Left lobe of liver (tissue), 2 donors: ENCODE measurements at places on chromosomes 2 and 18.
A peak's percentile ranks its signal among the peaks of the same experiment; 100 is the strongest.

- no peak for DNase-seq
These were observed 4.8 kb downstream of the SSB start for GRCh38 chr2:169803480-169803879.

- no peak for DNase-seq
These were observed 194.2 kb downstream of the TWIST2 start for GRCh38 chr2:239042046-239042445.

- DNase-seq, result no peak
These were observed 54.0 kb upstream of the LINC00305 start for GRCh38 chr18:64202863-64203262.

GRCh38 chr18:8988260-8988871 lies 114.1 kb upstream of the NDUFV2 start:
- DNase-seq, result peak; percentile 58

GRCh38 chr18:73646772-73647171 lies 500.9 kb downstream of the FBXO15 start:
- no peak for DNase-seq

DNA sequence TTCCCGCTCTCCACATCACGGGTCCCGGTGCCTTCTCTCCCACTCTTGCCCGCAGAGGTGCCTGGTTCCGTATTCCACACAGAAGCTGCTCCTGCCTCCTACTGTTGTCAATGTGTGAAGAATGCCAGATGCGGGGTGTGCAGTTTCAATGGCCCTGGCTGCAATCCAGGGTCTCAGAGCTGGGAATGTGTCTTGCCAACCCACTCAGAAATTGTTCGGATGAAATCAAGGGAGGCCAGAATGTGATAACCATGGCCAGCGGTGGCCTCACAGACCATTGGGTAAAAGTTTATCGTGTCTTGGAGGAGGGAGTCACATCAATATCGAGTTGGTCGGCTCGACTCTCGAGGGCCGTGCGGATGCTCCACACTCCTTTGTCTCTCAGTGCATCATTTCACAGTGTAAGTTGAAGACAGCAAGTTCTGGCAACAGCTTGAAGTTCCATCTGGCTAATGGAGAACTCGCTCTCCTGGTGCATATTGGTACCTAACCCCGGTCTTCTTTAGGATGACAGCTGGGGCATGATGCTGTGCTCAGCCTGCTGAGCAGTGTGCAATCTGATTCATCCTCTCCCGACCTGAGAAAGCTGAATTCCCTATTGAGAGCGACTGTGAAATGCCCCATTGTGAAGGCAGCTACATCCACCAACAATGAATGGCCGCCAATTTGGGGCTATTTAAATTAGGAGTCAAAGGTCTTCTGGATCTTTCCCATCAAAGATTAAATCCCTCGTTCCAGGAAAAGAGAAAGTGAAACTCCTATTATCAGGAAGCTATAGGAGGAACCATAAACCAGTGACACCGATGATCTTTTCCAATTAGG lies 389.0 kb downstream of the SOX11 start:
- DNase-seq, result no peak

DNA sequence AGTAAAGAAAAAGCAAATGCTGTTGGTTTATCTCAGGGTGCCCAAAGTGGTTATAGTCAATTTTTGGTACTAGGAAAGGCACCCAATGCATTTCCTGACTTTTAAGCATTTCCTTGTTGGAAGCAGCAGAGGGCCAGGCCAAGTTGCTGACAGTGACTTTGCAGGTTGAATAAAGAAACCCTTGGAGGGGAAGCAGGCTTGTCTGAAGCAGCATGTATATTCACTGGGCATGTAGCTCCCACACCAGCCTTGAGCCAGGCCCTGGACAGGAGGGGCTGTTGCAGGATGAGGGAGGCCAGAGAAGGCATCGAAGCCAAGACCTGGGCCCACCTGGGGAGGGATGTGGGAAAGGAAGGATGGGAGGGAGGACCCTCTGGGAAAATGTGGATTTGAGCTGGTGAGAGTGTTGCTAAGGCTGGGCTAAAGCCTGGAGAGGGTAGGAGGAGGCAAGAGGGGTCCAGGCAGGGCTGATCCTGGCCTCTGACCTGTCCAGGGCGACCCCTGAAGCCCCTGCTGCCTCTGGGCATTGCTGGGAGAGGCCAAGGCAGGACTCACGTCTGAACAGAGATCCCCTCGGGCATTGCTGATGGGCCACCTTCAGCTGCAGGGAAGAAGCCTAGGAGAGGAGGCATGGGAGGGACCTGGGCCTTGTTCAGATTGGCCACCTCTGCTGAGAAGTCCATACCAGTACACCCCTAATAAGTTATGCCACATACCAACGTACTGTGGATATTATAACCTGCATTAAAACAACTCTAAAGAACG lies 79.6 kb downstream of the STPG4 start:
- no peak for DNase-seq

DNA sequence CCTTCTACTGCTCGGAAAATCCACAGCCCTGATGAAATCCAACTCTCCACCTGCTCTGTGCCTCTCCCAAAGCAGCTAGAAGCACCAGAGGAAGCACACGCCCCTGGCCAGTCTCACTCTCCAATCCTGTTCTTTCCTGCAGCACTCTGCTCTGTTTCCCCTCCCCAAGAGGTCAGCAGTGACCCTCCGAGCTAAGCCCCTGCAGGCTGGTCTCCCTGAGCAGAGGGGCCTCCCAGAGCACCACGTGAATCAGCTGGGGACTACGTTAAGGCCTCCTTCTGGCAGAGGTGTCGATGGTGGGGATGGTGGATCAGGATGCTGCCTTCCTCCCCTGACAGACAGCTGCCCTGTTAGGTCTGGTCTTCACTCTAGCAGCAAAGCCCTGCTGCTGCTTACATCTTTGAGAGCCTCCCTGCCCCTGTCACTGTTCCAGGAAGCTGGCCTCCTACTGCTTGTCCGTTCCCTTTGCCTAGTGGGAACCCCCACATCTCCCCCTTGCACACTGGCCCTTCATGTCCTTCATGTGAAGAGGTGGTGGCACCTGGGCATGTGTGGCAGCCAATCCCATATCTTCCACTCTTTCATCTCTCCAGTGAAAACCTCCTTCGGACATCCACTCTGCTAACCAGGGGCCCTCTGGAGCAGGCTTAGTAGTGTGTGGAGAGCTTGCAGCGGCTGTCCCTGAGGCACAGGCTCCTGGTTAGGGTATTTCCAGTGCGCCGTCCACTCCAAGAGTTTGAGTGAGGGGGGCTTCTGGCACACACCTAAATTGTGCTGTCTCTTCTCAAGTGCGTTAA lies 307.5 kb upstream of the HS6ST1 start:
- DNase-seq, result no peak

DNA sequence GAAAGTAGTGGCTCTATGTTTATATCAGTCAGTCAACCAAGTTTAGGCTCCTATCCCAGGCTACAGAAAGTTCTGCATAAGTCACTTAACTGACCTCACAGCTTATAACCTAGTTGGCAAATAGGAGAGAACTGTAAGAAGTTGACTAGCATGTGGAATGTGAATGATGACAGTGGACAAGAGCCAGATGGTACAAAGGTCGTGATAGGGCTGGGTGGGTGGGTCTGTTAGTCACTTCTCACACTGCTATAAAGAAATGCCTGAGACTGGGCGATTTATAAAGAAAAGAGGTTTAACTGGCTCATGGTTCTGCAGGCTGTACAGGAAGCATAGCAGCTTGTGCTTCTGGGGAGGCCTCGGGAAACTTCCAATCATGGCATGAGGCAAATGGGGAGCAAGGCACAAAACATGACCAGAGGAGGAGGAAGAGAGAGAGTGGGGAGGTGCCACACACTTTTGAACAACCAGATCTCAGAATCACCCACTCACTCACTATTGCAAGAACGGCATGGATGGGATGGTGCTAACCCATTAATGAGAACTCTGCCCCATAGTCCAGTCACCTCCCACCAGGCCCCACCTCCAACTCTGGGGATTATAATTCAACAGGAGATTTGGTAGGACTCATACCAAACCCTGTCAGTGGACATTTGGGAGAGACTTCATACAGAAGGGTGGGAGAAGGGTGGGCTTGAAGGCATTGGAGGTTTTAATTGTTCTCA lies 68.8 kb downstream of the LTBP1 start:
- DNase-seq, result peak; percentile 51

- no peak for DNase-seq
These were observed 678 bp upstream of the VAPA start for GRCh38 chr18:9913151-9913525.

DNA sequence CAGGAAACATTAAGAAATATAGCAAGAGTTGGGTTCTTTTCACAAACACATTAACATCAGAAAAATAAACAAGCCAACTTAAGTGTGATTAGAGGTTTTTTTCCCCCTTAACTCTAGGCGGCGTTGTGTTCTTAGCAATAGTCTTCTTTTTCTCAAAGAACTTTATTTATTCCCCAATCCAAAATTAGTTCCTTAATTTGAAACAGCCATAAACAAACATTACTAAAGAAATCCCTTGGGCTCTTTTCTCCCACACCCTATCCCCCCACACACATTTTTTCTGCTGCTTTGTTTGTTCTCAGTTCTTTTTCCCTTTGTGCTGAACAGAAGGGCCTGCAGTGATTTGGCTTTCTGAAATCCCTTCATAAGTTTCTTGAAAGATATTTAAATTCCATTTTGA lies 13.2 kb upstream of the MYO1B start:
- DNase-seq, result no peak

- DNase-seq, result no peak
These were observed 11.3 kb downstream of the VRK2 start for GRCh38 chr2:58057707-58058530.

DNA sequence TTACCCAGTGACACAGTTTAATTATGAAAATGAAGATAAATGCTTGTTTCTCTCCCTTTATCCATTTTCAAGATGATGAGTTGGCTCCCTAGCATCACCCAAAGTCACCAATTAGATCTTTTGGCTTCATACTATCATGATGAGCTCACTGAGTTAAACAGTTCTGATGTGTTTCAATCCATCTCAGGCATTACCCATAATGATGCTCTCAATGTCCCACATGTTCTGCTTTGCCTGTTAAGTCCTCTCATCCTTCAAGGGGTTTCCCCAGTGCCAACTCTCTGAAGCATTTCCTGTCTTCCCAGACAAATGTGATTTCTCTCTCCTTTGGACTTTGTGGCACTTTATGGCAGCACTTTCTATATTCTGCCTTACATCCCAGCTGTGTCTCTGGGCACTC lies 92.6 kb downstream of the EPB41L3 start:
- no peak for DNase-seq

DNA sequence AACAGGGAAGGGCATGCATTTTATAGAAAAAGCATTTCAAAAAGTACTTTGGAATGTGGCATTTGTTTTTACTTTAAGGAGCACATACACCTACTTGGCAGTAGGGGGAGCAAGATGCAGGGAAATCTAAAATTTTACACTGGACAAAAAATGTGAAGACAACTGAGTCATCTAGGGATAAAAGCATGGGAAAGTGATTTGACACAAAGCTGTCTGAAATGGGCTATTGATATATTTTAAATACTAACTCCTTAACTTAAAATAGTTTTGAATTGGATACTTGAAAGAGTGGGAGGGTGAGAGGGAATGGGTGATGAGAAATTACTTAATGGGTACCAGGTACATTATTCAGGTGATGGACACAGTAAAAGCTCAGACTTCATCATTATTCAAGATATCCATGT lies 15.8 kb downstream of the TMEM200C start:
- no peak for DNase-seq

- DNase-seq, result no peak
These were observed 8.1 kb upstream of the TYMS start for GRCh38 chr18:649341-649740.

GRCh38 chr2:134137182-134137611 lies 116.7 kb upstream of the MGAT5 start:
- no peak for DNase-seq

- no peak for DNase-seq
These were observed 10.6 kb downstream of the SCG2 start for GRCh38 chr2:223591596-223591995.

DNA sequence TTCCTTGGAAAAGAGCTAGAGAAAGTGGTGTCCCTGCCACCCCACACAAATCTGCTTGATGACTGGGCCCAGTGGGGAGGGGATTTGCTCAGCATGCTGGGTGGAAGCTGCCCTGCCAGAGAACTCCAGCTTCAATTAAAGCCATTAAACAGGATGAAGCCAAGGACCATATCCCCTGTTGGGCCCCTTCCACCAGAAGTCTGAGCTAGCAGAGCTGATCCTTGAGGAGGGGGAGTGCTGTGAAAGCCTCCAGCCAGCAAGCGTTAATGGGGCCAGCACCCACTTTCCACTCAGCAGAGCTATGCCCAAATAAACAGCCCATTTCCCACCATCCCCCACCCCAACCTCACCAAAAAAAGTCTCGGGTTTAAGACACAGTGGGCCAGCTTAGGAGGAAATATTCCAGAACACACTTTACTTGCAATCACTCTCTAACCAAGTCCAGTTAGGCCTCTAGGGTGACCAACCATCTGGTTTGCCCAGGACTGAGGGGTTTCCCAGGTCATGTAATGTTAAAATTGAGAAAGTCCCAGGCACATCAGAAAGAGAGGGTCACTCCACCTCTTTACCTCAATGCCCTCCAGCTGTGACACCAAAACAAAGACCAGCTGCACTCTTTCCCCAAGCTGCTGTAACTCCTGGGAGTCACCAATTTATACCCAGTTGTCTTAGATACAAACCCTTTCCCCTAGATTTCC lies 132.3 kb downstream of the FOXI3 start:
- DNase-seq, result no peak

DNA sequence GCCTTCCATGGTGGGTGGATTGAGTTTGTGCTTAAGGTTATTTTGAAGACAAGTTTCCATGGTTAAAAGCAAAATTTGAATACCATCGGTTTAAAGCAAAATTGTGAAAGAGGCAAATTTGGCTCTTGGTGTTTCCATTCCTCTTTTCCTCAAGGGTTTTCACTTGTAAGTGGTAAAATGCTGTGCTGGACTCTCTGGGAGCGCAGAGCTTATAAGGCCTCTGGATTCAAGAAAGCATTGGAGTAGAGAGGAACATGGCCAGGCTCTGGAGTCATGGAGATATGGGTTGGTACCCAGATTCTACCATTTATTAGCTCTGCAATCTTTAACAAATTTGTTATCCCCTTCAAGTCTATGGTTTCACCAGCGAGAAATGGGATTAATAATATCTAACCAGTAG lies 17.5 kb downstream of the KCNE4 start:
- no peak for DNase-seq

- DNase-seq, result no peak
These were observed 36.9 kb upstream of the KLF7 start for GRCh38 chr2:207202645-207203044.

DNA sequence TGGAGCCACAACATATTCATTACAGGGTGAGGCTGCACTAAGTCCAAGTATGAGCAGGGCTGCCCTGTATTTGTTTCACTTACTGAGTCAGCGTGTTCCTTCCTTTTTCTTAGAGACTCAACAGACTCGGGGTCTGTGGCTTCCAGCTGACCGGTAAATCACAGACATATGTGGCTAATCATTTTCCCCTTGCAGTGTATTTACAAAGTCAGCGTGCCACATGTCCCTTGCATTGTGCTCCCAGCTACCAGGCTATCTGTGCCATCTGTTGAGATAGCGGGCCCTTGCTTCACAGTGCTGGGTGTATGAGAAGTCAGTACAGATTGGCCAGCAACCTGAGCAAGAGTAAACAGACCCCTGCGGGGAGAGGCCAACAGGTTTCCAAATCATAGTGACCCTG lies 254.3 kb downstream of the LRRTM1 start:
- no peak for DNase-seq
